Activated CD8-positive, alpha-beta T cell treated with anti-CD3 and anti-CD28 coated beads for 36 hours (primary cell): ENCODE measurements at places on chromosomes 13 and 19.

- H3K4me1 ChIP-seq: no peaks in the 10 kb centered on the region
- no peak for DNase-seq
- peaks cover 65% of the 10 kb centered on the region for H3K36me3 ChIP-seq
- no peak overlapping the region for H3K4me3 ChIP-seq
These were observed 24.7 kb downstream of the SUCLA2 start for GRCh38 chr13:47976325-47976724.

GRCh38 chr19:20351244-20351643 lies 184.2 kb downstream of the ZNF486 start:
- H3K36me3 ChIP-seq: no peaks in the 10 kb centered on the region
- no peaks in the 10 kb centered on the region for H3K4me1 ChIP-seq
- H3K4me3 ChIP-seq: no peak overlapping the region
- no peaks in the 10 kb centered on the region for H3K27me3 ChIP-seq
- no peak for DNase-seq

DNA sequence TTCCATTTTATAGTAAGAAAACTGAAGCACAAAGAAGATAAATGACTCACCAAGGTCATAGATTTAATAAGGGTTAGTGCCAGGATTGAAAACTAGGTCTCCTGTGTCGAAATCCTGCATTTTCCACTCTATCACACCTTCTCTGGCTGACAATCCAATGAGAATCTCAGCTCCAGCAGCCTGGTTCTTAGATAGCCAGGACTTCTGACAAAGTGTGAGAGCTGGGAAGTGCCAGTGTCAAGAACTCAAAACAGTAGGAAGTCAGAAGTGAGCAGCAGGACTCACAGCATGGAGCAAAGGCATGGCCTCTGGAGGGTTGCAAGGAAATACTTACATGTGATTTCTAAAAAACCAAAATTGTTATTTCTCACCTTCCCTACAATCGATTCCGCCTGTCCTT lies 24.3 kb downstream of the KCTD12 start:
- H3K27ac ChIP-seq: no peak overlapping the region
- H3K36me3 ChIP-seq: no peaks in the 10 kb centered on the region
- DNase-seq: no peak
- peaks cover 5% of the 10 kb centered on the region for H3K27me3 ChIP-seq

- H3K27me3 ChIP-seq: peaks cover 2% of the 10 kb centered on the region
- H3K4me1 ChIP-seq: peaks cover 45% of the 10 kb centered on the region
- peak overlapping the region; percentile 78 for H3K27ac ChIP-seq
- H3K4me3 ChIP-seq: no peak overlapping the region
- no peak for DNase-seq
These were observed 76.6 kb upstream of the UBAC2 start for GRCh38 chr13:99124046-99124400.

- DNase-seq: no peak
- no peaks in the 10 kb centered on the region for H3K4me1 ChIP-seq
- H3K27me3 ChIP-seq: no peaks in the 10 kb centered on the region
- no peak overlapping the region for H3K4me3 ChIP-seq
- H3K36me3 ChIP-seq: no peaks in the 10 kb centered on the region
These were observed 89.2 kb downstream of the DHRS12 start for GRCh38 chr13:51714663-51715168.

GRCh38 chr13:19632915-19633478 lies 462 bp upstream of the MPHOSPH8 start:
- no peaks in the 10 kb centered on the region for H3K27me3 ChIP-seq
- peaks cover 25% of the 10 kb centered on the region for H3K36me3 ChIP-seq
- H3K4me1 ChIP-seq: peaks cover 23% of the 10 kb centered on the region
- peak overlapping the region; percentile 100 for H3K27ac ChIP-seq
- H3K4me3 ChIP-seq: peak overlapping the region; percentile 100
- no peak for DNase-seq

DNA sequence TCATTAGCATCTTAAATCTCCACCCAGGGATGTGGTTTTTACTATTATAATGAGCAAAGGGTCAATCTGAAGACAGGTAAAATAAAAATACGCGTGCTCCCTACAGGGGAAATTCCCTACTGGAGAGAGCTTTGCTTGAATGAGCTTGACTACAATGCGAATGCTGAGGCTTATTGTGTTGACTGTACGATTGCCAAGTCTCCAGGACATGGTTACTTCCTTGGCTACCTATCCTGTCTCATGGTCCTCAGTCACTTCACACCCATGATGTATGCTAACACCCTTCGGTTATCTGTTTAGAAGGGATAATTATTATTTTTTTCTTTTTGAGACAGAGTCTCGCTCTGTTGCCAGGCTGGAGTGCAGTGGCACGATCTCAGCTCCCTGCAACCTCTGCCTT lies 61.7 kb downstream of the ZNF627 start:
- no peak for DNase-seq
- no peaks in the 10 kb centered on the region for H3K4me1 ChIP-seq
- H3K27me3 ChIP-seq: peaks cover 2% of the 10 kb centered on the region
- no peak overlapping the region for H3K4me3 ChIP-seq

GRCh38 chr19:44643605-44644401 lies at the start of gene PVR:
Gene PVR (plus strand): TSS chr19:44643910. CDS start chr19:44644097, 187 bp downstream.
- peak; percentile 54 for DNase-seq
- H3K4me3 ChIP-seq: peak within 1 kb of the TSS; percentile 82
- H3K4me1 ChIP-seq: peaks cover 6% of the 10 kb centered on the region
- H3K27me3 ChIP-seq: peaks cover 20% of the 10 kb centered on the region
- no peak within 1 kb of the TSS for H3K27ac ChIP-seq
- no peaks in the 10 kb centered on the region for H3K36me3 ChIP-seq

DNA sequence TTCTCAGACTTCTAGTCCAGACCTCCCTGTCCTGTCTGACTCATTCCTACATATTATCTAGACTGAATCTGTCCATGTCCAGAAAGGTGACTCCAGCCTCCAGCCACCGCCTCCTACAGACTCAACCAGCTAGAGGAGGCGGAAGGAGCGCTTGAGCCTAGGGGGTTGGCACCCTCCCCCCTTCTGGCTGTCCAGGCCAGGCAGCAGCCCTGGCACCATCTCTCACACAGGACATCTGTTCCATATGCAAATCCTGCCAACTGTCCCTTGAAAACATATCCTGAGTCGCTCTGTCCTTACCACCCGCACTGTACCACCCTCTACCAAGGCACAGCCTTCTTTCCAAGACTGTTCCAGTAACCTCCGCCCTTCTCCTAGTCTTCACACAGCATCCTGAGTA lies 150.7 kb upstream of the WASF3 start:
- no peak overlapping the region for H3K4me3 ChIP-seq
- H3K27me3 ChIP-seq: no peaks in the 10 kb centered on the region
- no peak for DNase-seq
- no peak overlapping the region for H3K27ac ChIP-seq

DNA sequence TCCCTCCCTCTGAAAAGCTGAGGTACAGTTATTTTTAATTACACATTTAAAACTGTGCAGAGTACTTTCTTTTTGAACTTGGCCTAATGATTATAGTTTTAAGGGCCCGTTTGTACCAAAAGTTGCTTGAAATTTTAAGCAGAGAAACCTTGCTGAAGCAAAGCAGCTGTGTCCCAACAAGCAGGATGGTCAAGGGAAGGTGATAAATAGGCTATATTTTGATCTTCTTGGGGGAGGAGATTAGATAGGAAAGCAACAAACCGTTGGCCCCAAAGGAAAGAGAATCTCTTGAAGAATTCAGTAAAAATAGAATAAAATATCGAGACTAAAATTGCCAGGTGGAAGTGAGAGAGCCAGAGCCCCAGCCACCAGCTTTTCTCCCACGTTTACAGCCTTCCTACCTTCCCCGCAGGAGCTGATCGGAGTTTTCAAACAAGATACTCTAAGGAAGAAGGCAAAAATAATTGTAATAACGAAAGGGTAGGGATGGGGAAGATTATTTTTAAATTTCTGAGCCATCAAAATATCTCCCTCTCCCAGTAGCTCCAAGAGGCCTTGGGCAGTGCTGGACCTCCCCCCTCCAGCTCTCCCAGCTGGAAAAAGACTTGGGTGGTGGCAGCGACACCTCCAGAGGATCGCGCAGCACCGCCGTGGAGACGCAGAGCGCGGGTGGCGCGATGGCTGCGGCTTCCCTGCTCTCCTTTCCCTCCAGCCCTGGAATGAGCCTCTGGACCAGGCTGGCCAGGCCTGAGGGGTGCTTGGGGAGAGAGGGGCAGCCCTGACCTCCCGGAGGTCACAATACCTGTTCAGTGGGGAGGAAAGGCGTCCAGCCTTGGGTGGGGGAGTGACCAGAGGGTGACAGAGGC lies 5.8 kb downstream of the ZIC2 start:
- no peak overlapping the region for H3K4me3 ChIP-seq
- H3K4me1 ChIP-seq: peaks cover 34% of the 10 kb centered on the region
- H3K27me3 ChIP-seq: peaks cover 88% of the 10 kb centered on the region
- DNase-seq: no peak
- H3K27ac ChIP-seq: no peak overlapping the region
- peaks cover 11% of the 10 kb centered on the region for H3K36me3 ChIP-seq

DNA sequence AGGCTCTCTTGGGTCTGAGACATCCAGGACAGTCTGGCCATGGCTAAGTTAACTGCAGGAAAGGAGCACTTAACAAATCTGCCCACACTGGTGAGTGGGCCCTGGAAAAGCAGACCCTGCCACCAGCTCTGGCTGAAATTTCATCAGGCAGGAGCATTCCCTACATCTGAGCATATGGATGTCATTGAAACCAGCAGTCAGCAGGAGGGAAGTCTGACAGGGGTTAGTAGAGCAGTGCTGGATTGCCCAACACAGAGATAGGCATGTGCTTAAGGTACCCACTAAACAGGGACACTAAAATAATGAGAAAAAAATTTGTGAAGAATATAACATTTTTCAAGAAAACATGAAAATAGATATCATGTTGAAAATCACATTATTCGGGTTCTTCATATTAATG lies 13.6 kb upstream of the ACOD1 start:
- H3K4me3 ChIP-seq: no peak overlapping the region
- peaks cover 1% of the 10 kb centered on the region for H3K27me3 ChIP-seq
- H3K4me1 ChIP-seq: no peaks in the 10 kb centered on the region
- no peak for DNase-seq
- no peaks in the 10 kb centered on the region for H3K36me3 ChIP-seq

- H3K36me3 ChIP-seq: no peaks in the 10 kb centered on the region
- H3K4me3 ChIP-seq: peak overlapping the region; percentile 37
- peaks cover 35% of the 10 kb centered on the region for H3K27me3 ChIP-seq
- H3K4me1 ChIP-seq: peaks cover 9% of the 10 kb centered on the region
- no peak overlapping the region for H3K27ac ChIP-seq
These were observed 11.7 kb downstream of the PRR36 start for GRCh38 chr19:7862413-7862951.

- peak; percentile 53 for DNase-seq
- peaks cover 47% of the 10 kb centered on the region for H3K36me3 ChIP-seq
- peaks cover 71% of the 10 kb centered on the region for H3K4me1 ChIP-seq
- no peaks in the 10 kb centered on the region for H3K27me3 ChIP-seq
- peak overlapping the region; percentile 81 for H3K27ac ChIP-seq
- peak overlapping the region; percentile 57 for H3K4me3 ChIP-seq
These were observed 12.3 kb downstream of the RBM26 start for GRCh38 chr13:79393564-79394249.

GRCh38 chr13:28340272-28340793 lies 154.6 kb downstream of the FLT1 start:
- H3K36me3 ChIP-seq: no peaks in the 10 kb centered on the region
- H3K27ac ChIP-seq: no peak overlapping the region
- peaks cover 6% of the 10 kb centered on the region for H3K4me1 ChIP-seq
- DNase-seq: peak; percentile 14

GRCh38 chr13:51435002-51435578 lies 17.7 kb downstream of the INTS6 start:
- peaks cover 15% of the 10 kb centered on the region for H3K36me3 ChIP-seq
- no peak for DNase-seq
- H3K27ac ChIP-seq: no peak overlapping the region
- H3K27me3 ChIP-seq: no peaks in the 10 kb centered on the region

DNA sequence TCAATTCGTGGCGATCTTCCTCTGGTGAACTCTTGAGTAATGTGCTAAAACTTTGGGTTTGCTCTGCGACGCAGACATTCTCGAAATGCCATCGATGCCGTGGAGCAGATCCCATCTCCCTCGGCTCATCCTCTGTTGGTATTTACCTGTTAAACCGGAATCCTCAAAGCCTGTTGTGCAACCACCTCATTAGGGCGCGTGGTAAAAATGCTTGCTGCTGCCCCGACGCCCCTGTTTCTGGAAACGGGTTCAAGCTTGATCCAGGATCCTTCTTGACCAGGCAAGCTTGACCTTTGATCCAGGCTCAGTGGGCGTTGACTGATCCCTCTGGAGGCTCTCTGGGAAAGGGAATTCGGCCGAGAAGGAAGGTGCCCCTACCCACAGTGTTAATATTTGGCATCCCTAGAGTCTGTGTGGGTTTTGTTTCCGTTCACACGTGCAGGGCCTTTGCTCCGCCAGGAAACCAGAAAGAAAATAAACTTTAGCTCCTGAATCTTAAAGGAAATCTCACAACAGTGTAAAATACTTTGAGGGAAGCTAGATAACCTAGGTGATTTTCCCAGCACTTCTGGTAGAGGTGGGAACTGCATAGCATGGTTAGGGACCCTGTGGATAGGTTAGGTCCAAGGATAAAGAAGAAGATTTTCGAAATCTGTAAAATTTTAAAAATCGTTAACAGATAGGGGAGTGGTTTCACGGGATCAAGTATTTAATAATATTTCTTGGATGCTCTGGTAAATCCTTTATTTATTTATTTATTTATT lies 1.1 kb downstream of the LSM14A start:
- H3K4me1 ChIP-seq: peaks cover 40% of the 10 kb centered on the region
- peaks cover 27% of the 10 kb centered on the region for H3K36me3 ChIP-seq
- peak overlapping the region; percentile 99 for H3K27ac ChIP-seq
- H3K27me3 ChIP-seq: no peaks in the 10 kb centered on the region
- peak overlapping the region; percentile 96 for H3K4me3 ChIP-seq
- DNase-seq: peak; percentile 30

DNA sequence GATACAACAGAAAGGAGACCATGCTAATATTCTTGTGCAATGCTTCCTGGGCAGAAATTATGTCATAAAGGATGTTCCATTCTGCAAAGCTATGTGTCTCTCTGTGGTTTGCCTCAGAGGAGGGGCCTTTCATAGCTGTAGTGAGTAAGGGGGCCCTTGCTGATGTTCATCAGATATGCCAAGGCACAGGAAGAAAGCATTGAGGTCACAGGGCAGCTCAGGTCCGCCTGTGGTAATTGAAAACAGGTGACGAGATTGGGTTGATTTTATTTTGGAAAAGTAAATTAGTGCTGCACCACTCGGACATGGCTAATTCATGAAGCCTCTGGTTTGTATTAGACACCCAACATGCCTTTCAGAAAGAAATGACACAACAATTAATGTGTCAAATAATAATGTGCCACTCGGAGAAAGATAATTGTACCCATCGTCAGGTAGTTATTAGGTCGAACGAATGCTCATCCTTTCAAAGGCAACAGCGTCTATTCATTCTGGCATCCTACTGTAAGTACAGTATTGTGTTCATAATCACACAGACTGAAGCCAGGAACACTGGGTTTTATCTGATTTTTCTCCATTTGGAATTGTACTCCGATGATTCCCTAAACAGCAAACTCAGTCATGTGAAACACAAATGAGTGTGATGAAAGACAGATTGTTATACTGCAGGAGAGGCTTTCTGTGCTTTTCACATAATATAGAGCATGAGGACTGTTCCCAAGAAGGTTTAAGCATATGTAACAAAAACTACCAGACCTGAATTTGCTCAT lies 421.6 kb upstream of the KLF12 start:
- no peak for DNase-seq
- H3K4me1 ChIP-seq: no peaks in the 10 kb centered on the region
- H3K4me3 ChIP-seq: no peak overlapping the region
- H3K27ac ChIP-seq: no peak overlapping the region
- peaks cover 1% of the 10 kb centered on the region for H3K27me3 ChIP-seq

- H3K27me3 ChIP-seq: no peaks in the 10 kb centered on the region
- H3K4me3 ChIP-seq: no peak overlapping the region
- H3K27ac ChIP-seq: no peak overlapping the region
- H3K36me3 ChIP-seq: no peaks in the 10 kb centered on the region
- no peak for DNase-seq
These were observed 3.3 kb upstream of the POSTN start for GRCh38 chr13:37601648-37602440.
